ENCODE measurements at places on chromosomes 12 and 14.

- DNase-seq: no peak
These were observed 230.8 kb downstream of the DPF3 start for GRCh38 chr14:72663076-72663487.

- DNase-seq: no peak
These were observed 7.4 kb upstream of the GLRX5 start for GRCh38 chr14:95527387-95528002.

DNA sequence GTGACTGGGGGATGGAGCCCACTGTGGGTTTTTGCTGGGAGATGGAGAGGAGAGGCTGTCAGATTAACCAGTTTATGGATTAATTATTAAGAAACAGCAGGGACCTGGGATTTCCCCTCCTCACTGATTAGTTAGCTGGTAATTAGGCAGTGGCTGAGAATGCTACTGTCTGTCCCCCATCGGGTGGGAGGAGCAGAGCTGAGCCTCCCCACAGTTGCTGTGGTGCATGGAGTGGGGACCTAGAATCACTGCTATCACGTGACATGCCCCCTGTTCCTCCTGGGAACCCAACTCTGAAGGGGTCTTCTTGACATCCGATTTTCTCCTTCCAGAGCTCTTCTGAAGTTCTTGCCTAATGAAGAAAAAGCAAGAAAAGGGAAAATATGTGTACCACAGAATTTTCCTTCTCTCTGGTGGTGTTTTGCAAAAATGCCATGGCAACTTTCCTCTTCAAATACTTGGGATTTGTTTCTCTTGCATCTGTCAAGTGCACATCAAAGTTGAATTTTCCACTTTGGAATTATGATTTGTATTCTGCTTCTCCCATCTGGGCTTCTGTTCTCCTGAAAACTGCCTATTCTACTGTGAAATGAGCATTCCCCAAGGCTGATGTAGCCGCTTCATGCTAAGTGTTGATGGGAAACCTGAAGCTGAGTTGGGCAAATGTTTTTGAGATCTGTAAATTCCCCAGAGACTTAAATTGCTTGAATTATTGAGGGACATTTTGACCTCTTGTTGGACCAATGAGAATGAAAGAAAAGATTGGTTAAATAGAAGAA lies 264.2 kb downstream of the RGS6 start:
- no peak for DNase-seq

DNA sequence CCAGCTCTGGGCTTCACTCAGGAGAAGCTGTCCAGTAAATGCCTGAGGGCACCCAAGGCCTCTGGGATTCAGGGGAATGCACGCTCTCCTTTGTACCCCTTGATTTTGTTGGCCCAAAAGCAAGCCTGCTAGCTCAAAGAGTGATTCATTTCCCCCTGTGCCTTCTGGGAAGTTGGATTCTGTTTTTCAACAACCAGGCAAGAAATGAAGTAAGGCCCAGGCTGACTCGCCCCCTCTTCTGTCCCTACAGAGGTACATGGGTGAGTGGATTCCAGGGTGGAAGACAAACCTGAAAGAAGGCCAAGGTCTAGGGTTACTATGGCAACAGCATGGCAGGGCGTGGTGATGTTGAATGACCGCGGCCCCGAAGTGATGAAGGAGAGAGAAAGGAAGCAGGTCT lies 9.3 kb upstream of the SERPINA5 start:
- DNase-seq: no peak

GRCh38 chr14:78363008-78363407 lies 192.8 kb downstream of the NRXN3 start:
- DNase-seq: no peak

GRCh38 chr14:22978981-22979671 lies 3.2 kb downstream of the AJUBA start:
- DNase-seq: no peak

DNA sequence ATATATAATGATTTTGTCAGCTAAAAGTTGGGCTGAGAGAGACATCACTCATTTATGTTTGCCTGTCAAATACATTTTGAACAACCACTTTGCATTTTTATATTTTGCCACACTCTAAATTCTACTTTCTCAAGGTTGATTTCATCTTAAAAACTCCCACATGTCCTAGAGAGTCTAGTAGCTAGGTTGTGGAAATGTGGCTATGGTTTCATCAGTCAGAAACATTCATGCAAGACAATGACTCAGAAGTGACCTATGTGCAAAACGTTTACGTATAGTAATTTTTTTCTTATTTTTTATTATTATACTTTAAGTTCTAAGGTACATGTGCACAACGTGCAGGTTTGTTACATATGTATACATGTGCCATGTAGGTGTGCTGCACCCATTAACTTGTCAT lies 27.4 kb upstream of the PRKD1 start:
- no peak for DNase-seq

DNA sequence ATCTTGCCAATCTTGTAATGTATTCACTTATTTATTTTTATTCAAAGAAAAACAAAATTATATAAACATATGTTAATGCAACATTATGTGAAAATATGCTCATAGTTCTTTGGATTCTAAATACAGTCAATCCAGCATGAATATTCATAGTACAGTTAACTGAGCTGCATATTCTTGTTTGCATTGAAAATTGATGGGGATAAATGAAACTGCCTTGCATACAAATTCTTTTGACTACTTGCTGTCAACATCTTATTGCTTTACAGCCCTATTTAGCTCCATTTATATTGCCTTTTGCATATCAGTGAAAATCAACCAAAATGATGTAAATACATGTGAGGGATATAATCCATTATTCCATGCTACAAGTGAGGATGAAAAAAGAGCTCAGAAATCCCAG lies 135.3 kb downstream of the CCER1 start:
- no peak for DNase-seq

DNA sequence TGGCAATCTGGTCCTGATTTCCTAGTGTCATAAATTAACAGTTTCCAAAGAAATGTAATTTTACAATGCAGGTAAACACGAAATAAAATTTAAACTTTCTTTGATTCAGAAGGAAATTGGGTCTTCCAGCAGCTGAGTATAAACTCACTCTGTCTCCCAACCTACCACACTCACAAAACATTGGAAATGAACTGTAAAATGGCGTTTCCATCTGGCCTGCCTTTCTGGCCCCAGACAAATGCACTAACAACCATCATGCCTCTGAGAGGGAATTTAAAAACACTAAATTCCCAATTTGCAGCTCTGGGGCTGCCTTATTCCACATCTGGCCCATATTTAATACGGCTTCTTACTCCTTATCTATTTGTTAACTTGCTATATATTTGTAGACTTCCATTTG lies 19.3 kb downstream of the ATP2B1 start:
- DNase-seq: no peak

DNA sequence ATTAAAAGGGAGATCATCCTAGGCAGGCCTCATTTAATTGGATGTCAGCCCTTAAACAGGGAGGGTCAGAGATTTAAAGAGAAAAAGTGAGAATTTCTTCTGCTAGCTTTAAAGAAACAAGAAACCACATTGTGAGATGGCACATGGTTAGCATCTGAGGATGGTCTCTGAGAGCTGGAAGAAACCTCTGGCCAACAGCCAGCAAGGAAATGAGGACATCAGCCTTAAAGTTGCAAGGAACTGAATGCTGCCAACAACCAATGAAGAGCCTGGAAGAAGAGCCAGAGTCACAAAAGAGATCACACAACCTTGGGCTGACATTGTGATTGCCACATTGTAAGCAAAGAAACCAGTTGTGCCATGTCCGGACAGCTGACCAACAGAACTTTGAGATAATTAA lies 17.5 kb upstream of the FAR2 start:
- no peak for DNase-seq

GRCh38 chr12:113439606-113440030 lies 17.4 kb downstream of the SDSL start:
- DNase-seq: no peak

GRCh38 chr14:26926585-26926984 lies 328.8 kb upstream of the NOVA1 start:
- no peak for DNase-seq

GRCh38 chr14:61536661-61537562 lies 158.4 kb upstream of the HIF1A start:
- DNase-seq: no peak

- no peak for DNase-seq
These were observed 45.7 kb upstream of the CPM start for GRCh38 chr12:68978678-68979077.

DNA sequence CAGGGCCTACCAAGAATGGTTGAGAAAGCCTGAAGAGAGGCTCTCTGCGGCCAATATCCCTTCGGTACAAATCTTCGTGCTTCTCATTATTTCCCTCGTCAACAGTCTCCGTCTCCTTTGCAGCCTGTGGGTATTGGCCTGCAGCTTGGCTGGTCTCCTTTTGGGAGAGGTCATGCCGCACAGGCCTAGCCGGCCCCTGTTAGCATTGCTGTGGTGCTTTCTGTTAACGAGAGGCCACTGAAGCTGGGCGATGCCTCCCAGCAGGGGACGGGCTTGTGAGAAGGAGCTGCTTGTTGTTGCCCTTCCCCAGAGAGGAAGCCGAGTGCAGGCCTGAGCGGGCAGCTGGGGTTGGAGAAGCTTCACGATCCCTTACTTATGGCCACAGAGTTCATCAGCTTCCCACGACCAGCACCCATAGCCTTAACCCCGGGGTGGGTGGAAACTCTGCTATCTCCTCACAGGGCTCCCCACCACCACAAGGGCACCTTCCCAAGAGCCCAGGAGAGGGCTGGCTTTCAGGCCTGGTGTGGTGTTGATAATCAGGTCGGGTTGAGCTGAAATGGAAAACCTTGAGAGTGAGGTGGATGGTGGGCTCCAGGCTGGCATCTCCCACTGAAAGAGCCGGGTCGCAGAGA lies 228.6 kb downstream of the ZFP36L1 start:
- DNase-seq: no peak

DNA sequence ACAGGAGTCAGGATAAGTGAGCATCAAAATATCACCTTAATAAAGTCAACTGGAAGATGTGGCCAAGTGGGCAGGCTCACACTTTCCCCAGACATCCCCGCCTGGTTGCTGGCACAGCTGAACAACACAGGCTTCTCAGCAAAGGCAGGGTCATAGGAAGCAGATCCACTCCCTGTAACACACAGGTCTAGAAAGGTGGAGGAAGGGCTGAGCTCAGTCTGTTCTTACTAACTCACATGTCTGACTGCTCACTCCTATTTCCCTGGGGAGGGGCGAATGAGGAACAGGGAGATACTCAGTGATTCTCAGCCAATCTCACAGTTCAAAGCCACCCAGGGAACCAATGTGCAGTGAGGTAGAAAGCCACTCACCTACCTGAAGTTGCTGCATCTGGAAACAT lies 45.0 kb upstream of the AMN1 start:
- DNase-seq: no peak

DNA sequence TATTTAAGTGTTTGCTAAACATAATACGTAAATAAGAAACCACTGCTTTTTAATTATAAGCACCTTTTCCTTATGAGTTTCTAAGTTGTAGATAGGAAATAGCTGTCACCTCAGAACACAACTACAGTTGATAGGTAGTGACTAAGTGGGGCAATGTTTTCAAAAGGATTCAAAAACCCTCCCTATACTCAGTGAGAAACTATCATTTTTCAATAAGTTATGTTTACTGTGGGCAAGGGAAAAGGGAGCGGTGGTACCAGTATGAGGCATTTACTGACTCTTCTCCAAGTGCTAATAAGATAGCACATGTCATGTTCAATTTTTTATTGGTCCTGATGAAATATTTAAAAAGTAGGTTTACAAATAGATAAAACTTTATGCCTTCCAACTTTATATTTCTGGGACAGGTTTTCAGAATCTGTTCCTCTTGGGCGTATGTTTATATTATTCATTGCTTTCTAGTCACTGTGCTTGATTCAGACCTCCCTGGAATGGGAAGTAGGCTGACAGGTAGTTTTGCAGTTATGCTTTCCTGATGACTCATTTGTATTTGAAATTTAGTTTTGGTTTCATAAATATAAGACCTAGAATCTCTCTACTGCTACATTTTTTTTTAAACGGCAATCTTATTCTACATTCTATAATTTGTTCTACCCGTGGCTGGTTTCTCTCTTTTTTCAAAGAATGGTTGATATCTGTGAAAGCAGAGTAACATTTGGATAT lies 153.1 kb downstream of the TMEM117 start:
- no peak for DNase-seq

- no peak for DNase-seq
These were observed 102.3 kb upstream of the CPSF6 start for GRCh38 chr12:69136931-69137613.

DNA sequence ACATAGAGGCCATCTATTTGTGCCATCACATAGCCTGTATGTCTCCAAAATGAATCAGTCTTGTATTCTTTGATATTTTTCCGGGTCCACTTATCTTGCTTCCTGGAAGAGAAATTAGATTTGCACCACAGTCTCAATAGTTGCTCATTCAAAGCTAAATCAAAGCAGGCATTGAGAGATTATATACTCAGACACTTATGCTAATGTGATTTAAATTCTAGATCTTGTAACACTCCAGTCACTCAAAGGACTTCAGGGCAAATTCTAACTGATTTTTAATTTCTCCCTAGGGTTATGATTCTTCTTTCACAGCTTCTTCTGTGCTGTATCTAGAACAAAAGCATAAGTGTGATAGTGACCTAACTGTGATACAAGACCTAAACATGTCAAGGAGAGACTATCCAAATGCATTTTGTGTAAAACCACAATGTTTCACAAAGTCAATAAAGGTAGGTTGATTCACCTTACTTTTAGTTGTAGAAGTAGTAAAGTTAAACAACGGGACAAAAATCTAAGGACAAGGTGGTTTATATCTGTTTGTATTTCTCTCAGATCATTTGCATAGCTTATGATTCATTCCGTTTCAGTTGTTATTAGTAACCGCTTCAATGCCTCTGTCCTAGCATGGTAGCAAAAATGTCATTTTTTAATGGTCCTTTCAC lies 26.8 kb downstream of the PLBD1 start:
- no peak for DNase-seq

GRCh38 chr14:76919431-76920330 lies 93.5 kb downstream of the LRRC74A start:
- no peak for DNase-seq

- DNase-seq: no peak
These were observed 214.9 kb downstream of the KTN1 start for GRCh38 chr14:55794655-55795595.

DNA sequence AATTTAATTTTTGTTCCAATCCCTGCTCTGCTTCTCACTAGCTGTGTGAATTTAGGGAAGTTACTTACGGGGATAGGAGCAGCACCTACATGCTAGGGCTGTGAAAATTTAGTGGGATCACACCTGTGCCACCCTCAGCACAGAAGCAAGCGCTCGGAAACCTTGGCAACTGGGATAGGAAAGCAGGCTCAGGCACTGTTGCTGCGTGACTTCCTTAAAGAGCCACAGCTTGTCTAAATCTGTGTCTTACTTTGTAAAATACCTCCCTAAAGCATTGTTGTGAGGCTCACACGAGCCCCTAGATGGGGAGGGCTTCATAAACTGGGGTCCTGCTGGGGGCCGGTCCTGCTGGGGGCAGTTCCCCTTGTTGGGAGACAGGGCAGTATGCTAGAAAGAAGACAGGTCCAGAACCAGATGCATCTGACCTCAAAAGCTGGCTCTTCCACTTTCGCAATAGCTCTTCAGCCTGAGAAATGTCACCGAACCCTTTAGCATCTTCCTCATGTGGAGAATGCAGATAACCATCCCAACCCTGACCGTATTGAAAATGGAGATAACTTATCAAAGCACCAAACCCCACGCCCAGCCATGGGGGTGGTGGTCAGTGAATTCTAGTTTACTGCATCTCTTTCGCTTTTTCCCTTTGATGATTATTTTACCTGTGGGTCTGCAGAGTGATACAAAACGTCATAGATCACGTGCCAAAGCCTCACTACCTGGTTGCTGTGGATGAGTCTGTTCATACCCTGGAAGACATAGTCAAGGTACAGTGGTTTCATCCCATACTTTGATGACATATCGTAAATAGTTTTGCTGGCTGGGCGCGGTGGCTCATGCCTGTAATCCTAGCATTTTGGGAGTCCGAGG lies 54.1 kb downstream of the AK7 start:
- DNase-seq: no peak

All from Panc1 (cell line).